Left lung (tissue), 14 donors: ENCODE measurements at places on chromosomes 5 and 9. TPM values are rescaled to one million over a fixed set of nuclear protein-coding genes. Genes with fewer than 3 reads are reported as not detected.

GHR gene
- 5.7 TPM for total RNA-seq

FAM240B gene
- total RNA-seq, result not detected

SLC45A2 gene
- not detected for total RNA-seq

PTPN3 gene
- total RNA-seq, result 15.1 TPM

IL12B gene
- not detected for total RNA-seq

NUTM2G gene
- total RNA-seq, result not detected

ACSL6 gene
- 0.68 TPM for total RNA-seq

HK3 gene
- total RNA-seq, result 97.0 TPM

PHYHD1 gene
- total RNA-seq, result 49.4 TPM

IRX2 gene
- 32.4 TPM for total RNA-seq

TAF11L5 gene
- not detected for total RNA-seq

C5orf58 gene
- total RNA-seq, result not detected

SEMA6A gene
- total RNA-seq, result 15.3 TPM

SPATA31D1 gene
- not detected for total RNA-seq

ADGRV1 gene
- 36.4 TPM for total RNA-seq

ANXA2R gene
- total RNA-seq, result 2.9 TPM

SLC6A19 gene
- total RNA-seq, result not detected

EFNA5 gene
- total RNA-seq, result 8.8 TPM

PCDHB3 gene
- 2.0 TPM for total RNA-seq

FCN2 gene
- not detected for total RNA-seq

TRIP13 gene
- 4.3 TPM for total RNA-seq

IL33 gene
- total RNA-seq, result 42.9 TPM

RNF180 gene
- total RNA-seq, result 14.6 TPM

SLC6A3 gene
- total RNA-seq, result 4.3 TPM

IL17B gene
- 0.42 TPM for total RNA-seq

NR5A1 gene
- total RNA-seq, result not detected

ERCC6L2 gene
- total RNA-seq, result 36.1 TPM

GCNT1 gene
- 10.8 TPM for total RNA-seq

CAMK4 gene
- 1.1 TPM for total RNA-seq

TNPO1 gene
- 98.5 TPM for total RNA-seq

PCDHA1 gene
- total RNA-seq, result not detected

C5orf24 gene
- total RNA-seq, result 64.4 TPM

CCL21 gene
- total RNA-seq, result 136 TPM

NME5 gene
- total RNA-seq, result 5.9 TPM

C7 gene
- total RNA-seq, result 253 TPM

PCDHGA9 gene
- total RNA-seq, result 4.0 TPM

CTSV gene
- 0.24 TPM for total RNA-seq

SPOCK1 gene
- 2.5 TPM for total RNA-seq

SAXO1 gene
- total RNA-seq, result not detected

SLC6A18 gene
- not detected for total RNA-seq

MTX3 gene
- total RNA-seq, result 11.2 TPM

COL27A1 gene
- 15.8 TPM for total RNA-seq

GFPT2 gene
- total RNA-seq, result 13.5 TPM
